ENCODE measurements at places on chromosomes 6 and 20.

DNA sequence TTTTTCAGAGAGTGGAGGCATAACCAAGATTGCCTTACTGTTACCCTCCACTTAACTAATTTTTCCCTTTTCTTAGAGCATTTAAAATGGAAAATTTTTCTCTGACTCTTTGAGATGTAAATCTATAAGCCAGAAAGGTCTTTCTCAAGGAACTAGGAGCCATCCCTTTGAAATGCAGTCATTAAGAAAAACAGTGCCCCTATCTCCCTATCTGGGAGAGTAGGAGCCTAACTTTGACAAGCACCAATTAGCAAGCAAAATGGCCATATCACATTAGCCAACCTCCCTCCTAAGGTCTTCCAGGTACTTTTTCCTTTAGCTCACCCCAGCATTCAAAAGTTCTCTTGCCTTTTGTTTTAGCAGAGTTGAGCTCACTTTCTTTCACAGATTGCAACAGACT lies 570.5 kb downstream of the EPHA7 start:
- no peak for DNase-seq

DNA sequence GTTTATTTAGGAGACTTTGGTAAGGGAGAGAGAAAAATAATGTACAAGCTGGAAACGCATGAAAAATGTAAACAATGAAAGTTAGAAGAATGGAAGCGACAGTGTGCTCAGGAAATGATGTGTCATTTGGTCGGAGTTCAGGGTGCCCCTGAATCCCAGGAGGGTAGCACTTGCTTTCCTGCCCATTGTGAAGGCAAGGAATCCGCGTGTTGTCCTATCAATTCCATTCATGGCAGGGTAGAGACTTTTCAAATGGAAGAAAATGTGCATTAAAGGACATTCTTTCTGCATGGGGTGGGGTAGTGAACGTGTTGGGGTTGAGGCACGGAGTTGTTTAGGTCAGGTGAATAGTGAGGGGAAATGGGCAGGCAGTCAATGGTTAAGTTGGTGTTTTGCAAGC lies 33.7 kb downstream of the GCNT2 start:
- DNase-seq: no peak

DNA sequence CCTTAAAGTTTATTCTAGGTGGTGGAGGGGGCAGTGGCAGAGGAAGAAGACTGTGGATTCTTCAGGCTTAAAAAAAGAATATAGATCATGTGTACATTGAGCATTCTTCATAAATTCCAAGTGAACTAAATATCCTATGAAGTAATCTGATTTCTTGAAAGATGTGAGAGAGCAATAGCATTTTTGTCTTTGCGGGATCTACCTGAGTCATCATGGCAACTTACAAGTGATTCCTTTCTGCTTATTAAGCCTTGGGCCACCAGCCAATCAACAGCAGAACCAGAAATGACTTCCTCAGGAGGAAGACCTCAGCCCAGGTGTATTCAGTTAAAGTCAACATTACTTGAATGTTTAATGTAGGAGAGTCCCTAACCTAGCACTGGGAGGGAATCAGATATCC lies 756.9 kb downstream of the TFAP2A start:
- DNase-seq: no peak

- DNase-seq: no peak
Measured at GRCh38 chr6:127058027-127058426, 60.4 kb upstream of the RSPO3 start.

GRCh38 chr20:53515749-53516148 lies 77.9 kb downstream of the ZNF217 start:
- no peak for DNase-seq
